Fibroblast of mammary gland (primary cell): ENCODE measurements at places on chromosomes 1 and 21.

DNA sequence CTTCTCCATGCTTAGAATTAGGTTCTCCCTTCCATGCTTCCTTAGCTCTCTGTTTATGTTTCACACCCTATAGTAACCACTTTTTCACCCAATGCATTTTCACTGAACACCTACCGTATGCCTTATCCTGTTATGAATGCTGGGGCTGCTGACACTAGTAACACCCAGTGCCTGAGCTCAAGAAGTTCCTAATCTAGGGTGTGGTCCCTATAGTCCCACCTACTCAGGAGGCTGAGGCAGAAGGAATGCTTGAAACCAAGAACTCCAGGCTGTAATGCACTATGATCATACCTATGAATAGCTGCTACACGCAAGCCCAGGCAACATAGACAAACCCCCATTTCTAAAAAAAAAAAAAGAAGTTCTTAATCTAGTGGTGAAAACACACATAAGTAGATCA, 5.5 kb downstream of the EPHA10 start:
- no peak for DNase-seq

DNA sequence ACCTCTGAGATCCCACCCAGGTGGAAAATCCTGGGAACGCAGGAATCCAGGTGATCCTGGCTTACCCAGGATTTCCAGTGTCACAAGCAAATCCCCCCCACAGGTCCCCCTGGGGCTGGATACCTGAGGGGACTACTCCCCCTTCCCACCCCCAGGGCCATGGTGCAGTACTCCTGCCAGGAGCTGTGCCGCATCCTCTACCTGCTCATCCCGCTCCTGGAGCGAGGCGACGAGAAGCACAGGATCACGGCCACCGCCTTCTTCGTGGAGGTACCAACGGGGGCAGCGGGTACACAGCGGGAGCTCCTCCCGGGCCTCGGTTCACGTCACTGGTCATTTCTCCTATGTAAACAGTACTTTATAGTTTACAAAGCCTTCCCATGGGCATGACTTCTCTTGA, 20.4 kb upstream of the TTC4 start:
- no peak for DNase-seq

GRCh38 chr1:31696242-31696641, 7.6 kb downstream of the COL16A1 start:
- DNase-seq, result no peak

- peak; percentile 49 for DNase-seq
Measured at GRCh38 chr1:45306319-45306718, 20.4 kb upstream of the HPDL start.

DNA sequence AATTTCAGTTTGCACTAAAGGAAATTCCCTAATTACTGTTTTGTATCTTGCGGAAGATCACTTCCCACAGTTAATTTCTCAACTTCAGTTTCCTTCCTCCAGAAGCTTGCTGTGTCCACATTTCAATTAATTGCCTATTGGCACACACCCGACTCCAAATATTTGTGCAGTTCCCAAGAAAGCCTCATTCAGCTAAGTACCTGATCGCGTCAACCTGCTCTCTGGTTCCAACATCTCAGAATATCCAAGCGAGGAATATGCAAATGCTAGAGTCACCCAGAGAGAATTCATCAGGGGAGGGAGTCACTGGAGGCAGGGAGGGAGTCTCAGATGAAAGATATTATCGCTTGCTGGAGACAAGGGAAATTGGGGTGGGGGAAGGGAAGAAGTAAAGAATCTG, 351.3 kb downstream of the RRAGC start:
- DNase-seq, result no peak

- DNase-seq, result peak; percentile 59
Measured at GRCh38 chr1:9169601-9170137, 40.8 kb upstream of the GPR157 start.

GRCh38 chr1:20086800-20087199, 16.8 kb downstream of the PLA2G5 start:
- DNase-seq, result peak; percentile 19
